ENCODE measurements at places on chromosomes 3 and 15.

DNA sequence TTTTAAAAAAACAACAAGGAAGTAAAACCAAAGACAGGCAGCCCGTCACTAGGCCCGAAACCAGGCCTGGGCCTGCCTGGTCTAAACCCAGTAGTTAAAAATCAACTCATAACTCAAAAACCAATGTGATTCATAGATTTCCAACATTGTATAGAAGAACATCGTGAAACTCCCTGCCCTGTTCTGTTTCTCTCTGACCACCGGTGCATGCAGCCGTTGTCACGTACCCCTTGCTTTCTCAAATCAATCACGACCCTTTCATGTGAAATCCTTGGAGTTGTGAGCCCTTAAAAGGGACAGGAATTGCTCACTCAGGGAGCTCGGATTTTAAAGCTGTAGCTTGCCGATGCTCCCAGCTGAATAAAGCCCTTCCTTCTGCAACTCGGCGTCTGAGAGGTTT lies 89.5 kb downstream of the DCLK3 start:
- no peak for DNase-seq

GRCh38 chr15:73851689-73852088 lies 21.7 kb upstream of the TBC1D21 start:
- DNase-seq = no peak

DNA sequence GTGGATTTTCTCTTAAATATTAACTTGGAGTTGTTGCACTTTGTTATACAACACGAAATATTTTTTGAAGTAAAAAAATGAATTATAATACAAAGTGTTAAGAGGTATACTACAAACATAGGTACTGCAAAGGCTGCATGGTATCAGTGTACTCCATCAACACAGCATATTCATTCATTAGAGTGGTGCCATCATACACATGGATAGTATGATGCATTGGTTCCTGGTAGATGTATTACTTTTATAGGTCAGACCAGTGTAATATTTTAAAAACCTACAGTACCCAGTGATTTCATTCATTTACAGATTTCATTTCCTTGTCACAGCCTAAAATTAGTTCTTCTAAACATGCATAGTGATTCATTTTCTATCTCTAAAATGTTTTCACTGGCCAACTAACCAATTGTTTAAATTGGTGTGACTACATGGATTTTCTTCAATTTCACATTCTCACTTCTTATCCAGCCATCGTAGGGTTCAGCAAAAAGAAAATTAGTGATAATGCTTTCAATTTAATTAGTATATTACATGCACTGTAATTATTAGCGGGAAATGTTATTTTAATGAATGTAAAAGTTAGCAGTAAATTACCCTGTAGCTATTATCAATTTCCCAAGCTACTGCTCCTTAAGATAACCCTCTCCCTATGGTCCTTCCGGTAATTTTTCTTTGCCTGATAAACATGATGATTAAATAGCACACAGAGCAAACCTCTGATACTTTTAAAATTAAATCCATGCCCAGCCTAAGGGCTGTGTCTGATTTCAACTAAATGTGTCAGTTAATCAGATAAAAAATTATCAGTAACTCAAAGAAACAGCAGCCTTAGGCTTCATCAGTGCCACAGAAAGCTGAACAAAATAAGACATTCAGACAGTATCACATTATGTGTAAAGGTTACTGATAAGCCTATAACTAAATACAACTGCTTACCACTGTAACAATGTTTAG lies 68.4 kb downstream of the DPH6 start:
- DNase-seq = no peak

DNA sequence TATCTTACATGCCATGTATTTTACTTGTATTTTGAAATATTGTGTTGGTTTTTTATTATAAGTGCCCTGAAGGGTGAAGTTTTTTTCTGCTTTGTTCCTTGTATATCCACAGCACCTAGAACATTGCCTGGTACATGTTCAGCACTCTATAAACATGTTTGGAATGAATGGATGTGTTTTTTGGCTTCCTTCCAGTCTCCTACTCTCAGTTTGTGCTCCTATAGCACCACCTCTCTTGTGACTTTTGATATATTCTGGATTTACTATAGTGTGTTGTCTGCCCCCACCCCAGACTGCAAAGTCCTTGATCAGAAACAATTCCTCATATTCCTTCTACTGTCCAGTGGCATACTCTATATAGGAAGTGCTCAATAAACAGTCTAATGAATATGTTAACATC lies 60.6 kb downstream of the PLCL2 start:
- DNase-seq = no peak

DNA sequence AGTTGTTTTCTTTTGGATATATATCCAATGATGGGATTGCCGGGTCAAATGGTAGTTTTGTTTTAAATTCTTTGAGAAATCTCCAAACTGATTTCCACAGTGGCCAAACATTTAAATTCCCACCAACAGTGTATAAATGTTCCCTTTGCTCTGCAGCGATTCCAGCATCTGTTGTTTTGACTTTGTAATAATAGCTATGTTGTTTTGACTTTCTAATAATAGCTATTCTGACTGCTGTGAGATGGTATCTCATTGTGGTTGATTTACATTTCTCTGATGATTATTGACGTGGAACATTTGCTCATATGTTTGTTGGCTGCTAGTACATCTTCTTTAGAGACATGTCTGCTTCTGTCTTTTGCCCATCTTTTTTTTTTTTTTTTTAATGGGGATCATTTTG lies 332.2 kb upstream of the GBE1 start:
- no peak for DNase-seq

DNA sequence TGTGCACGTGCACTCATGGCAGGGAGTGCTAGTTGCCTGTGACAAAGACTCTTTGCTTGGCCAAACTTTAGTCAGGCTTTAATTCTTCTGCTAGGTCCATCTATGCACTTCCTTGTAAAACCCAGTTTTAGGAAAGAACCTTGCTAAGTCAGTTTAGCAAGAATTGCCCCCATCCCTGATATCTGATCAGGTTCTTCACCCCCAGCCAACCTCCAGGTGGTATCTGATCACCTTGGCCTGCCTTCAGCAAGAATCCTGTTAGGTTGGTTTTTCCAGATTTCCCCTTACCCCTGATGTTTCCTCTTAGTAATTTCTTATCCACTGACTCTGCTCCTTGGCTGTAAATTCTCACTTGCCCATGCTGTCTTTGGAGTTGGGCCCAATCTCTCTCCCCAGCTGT lies 8.4 kb downstream of the HSPBAP1 start:
- no peak for DNase-seq

DNA sequence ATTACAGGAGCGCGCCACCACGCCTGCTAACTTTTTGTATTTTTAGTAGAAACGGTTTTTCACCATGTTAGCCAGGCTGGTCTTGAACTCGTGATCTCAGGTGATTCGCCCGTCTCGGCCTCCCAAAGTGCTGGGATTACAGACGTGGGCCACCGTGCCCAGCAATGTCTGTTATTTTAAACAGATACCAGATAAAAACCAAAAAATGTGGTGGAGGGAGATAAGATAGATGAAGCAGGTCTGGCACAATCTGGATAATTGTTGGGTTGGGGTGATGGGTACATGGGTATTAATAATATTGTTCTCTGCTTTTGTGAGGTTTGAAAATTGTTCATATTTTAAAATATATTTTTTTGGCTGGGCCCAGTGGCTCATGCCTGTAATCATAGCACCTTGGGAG lies 4.7 kb downstream of the RNF111 start:
- DNase-seq = no peak

GRCh38 chr3:30198162-30198561 lies 408.2 kb upstream of the TGFBR2 start:
- no peak for DNase-seq

DNA sequence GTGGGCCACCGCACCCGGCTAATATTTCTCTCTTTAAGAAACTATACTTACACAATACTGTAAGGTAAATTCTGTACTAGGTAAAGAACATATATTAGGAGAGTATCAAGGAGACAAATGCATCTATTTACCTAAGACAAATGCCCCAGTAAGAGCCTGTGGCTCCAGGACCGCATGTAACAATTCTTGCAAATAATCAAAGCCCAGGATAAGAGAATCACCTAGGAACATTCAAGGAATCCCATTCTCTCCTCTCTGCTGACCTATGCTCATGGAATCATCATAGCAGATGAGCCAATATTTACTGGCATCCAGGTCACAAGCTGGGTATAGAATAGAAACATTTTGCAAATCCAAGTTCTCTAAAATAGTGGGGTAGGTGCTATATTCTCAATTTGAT lies 347.7 kb downstream of the FOXP1 start:
- DNase-seq = no peak

- DNase-seq = no peak
These were observed 25.5 kb downstream of the MGLL start for GRCh38 chr3:127796831-127797150.

- DNase-seq = no peak
These were observed 130.5 kb downstream of the TNIK start for GRCh38 chr3:171329746-171330145.

DNA sequence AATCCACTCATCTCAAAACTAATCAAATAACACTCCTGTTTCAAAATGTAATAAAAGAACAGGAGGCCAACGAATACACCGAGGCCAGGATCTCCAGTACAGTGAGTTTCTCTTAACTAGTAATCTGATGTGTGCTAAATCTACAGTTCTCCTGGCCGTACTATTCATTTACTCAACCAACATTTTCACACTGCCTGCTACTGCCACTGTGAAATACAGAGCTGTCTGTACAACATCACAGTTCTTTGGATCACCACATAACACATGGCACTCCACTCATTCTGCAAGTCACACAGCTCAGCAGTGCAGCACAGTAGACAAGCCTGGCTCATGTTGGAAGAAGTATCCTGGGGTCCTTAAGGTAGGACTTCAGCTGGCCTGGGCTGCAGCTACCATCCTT lies 21.9 kb downstream of the RIOX2 start:
- DNase-seq = no peak

DNA sequence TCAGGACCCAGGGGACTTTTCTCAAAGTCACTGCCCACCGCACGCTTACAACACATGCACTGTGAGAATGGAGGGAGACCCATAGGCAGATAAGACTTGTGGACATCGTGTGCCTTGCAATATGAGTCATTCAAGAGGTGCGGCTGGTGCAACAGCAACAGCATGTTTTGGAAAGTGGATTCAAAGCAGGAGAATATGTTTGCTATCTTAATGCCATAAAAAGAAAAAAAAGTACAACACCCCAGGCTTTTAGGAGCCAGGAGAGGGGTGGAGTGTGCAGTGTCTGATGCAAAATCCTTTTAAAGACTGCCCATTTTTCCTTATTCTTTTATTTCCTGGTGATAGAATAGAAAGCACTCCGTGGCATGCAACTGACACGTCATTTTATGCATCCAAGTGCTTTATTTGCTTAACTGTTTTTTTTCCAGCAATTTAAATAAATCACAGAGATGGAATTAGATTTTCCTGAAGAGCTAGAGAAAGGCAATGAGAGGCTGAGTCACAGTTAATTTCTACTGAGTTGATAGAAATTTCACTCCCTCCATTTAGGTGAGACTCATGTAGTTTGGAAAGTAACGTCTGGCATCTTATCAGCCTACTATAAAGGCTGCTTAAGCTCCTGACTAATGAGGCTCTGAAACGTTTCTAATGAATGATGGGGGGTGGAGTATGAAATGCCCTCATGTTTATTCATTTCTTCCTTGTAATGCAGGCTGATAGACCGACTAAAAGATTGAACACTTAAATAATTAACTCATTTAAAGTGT lies 96.4 kb downstream of the NSUN3 start:
- no peak for DNase-seq

DNA sequence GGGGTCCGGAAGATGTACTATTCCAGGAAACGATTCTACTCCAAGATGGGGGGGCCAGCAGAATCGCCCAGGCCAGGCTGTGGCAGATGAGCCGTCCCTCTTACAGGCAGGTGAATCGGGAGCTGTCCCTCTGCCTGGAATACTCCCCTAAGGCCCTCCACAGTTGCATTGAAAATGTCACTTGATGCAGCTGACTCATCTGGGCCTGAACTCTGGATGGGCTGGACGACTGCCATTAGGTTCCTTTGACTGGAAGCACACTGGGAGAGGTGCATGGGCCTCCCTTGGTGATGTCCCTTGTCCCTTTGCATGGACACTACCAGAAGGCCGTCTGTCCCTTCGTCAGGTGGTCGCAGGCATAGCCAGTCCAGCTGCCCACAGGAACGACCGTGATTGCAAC lies 69.6 kb upstream of the HRH1 start:
- DNase-seq = no peak

DNA sequence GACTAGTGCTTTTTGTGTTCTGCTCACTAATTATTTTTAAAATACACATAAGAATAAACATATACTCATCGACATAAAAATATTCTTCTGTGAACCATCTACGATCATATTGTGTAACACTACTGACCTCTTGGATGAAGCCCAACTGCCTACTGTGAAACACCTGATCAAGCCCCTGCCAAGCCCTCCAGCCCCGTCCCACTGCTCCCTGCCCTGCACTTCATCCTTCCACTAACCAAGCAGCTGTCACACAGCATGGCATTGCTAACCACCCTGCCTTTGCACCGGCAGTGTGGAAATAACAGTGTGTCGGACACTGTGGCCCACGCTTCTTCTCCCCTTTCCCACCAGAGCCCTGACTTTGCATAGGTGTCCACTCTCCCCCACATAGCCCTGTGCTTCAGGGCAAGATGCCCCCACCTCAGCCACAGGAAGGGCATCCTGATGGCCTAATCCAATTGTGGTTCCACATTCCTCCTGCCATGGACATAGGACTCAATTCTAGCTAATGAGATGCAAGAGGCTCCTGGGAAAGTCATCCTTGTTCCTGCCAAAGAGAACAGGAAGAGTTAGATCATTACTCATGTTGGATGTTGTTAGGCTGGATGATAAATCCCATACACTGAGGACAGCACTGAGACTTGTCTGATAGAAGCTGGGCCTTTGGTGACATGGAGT lies 35.0 kb upstream of the ARID3B start:
- no peak for DNase-seq

DNA sequence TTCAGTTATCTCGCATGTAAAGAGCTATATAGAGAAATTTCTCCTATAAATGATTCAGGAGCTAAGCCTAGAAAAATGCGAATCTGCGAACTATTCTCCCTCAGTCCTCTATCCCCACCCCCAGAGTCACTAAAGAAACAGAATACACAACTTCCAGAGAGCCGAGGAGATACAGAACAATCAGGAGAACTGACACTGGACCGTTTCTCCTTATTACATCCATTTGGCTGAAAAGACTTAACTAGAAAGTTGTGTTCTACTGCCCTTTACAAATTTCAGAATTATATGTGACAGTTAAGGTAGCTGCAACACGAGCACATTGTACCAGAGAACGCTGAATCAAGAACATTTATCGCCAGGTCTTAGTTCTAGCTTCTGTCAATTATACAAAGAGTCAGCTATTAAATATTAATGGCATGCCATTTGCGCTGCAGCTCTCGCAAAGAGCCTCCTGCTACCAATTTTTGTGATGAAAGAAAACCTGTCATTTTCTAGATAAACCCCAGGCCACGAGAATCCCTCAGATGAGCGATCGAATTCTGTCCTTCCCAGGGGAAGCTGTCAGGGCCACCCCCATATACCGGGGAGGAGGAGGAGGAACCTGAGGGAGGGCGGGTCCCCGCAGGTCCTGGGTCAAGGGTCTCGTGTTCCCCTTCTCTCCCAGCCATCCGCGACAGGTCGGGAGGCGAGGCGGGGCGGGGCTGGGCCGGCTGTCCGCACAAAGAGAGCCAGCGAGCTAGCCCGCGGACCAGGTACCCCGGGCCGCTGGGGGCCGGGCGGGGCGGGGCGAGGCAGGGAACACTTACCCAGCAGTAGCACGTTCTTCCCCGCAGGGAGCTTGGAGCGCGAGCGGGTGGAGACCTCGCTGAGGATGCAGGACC lies 878 bp downstream of the DYNC1LI1 start:
- peak; percentile 37 for DNase-seq
